HepG2 (cell line): ENCODE measurements at places on chromosomes 6 and 20.

GRCh38 chr6:128307671-128308070 lies 212.7 kb downstream of the PTPRK start:
- H3K4me1 ChIP-seq: no peaks in the 10 kb centered on the region
- H3K36me3 ChIP-seq: peaks cover 6% of the 10 kb centered on the region
- no peak overlapping the region for H3K4me3 ChIP-seq
- no peaks in the 10 kb centered on the region for H3K27me3 ChIP-seq
- no peak overlapping the region for H3K27ac ChIP-seq
- no peak for DNase-seq

DNA sequence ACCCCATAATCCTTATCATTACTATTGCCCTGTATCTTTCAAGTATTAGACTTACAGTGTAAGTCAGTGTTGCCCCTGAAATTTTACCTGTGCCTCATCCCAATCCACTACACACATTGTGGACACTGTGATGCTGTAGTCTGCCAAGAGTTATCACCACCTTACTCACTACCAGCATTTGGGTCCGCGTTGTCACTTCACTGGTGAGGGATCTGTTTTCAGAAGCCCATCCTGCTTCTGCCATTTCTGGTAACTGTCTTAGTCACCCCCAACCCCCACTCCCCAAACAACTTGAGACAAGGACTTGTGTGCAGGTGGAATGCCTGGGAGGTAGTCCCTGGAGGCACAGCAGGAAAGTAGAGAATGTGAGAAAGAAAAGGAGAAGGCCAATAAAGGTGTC lies 6.0 kb upstream of the RAB44 start:
- H3K36me3 ChIP-seq: no peaks in the 10 kb centered on the region
- no peak for DNase-seq
- peaks cover 7% of the 10 kb centered on the region for H3K4me1 ChIP-seq
- H3K4me3 ChIP-seq: no peak overlapping the region

DNA sequence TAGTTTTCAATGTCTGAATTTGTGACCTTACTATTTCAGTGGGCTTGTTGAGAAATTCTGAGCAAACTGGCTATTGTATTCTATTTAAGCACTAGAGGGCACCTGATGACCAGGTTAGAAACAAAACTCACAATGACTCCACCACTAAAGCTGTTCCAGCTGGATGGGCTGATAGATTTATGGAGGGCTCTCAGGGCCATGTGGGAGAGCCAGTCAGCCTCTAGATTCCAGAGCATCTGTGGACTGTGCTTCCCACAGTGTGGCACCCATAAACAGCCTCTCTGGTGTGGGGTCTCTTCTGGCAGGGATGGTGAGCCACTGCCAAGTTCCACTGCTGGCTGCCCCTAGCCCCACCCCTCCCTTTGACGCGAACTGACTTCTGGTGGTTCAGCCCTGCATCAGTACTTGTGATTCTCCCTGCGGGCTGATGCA lies 29.2 kb downstream of the C6orf58 start:
- no peaks in the 10 kb centered on the region for H3K4me1 ChIP-seq
- no peaks in the 10 kb centered on the region for H3K27me3 ChIP-seq
- H3K4me3 ChIP-seq: no peak overlapping the region
- DNase-seq: peak; percentile 44
- H3K27ac ChIP-seq: no peak overlapping the region

GRCh38 chr6:53397283-53397682 lies 48.5 kb upstream of the ELOVL5 start:
- H3K4me1 ChIP-seq: peaks cover 9% of the 10 kb centered on the region
- H3K4me3 ChIP-seq: no peak overlapping the region
- H3K27ac ChIP-seq: no peak overlapping the region
- no peaks in the 10 kb centered on the region for H3K27me3 ChIP-seq

- no peak overlapping the region for H3K27ac ChIP-seq
- no peak overlapping the region for H3K4me3 ChIP-seq
- no peaks in the 10 kb centered on the region for H3K36me3 ChIP-seq
- no peak for DNase-seq
Observed at GRCh38 chr6:169139179-169139971, 114.3 kb downstream of the THBS2 start.

- H3K4me3 ChIP-seq: no peak overlapping the region
- no peaks in the 10 kb centered on the region for H3K4me1 ChIP-seq
- H3K36me3 ChIP-seq: no peaks in the 10 kb centered on the region
- H3K27me3 ChIP-seq: peaks cover 58% of the 10 kb centered on the region; the same call in 2 of the 3 replicates
- no peak overlapping the region for H3K27ac ChIP-seq
Observed at GRCh38 chr20:31476643-31477215, 1.6 kb downstream of the REM1 start.

GRCh38 chr20:63165356-63166192 lies 50.4 kb downstream of the YTHDF1 start:
- no peak overlapping the region for H3K4me3 ChIP-seq
- no peaks in the 10 kb centered on the region for H3K36me3 ChIP-seq
- no peak overlapping the region for H3K27ac ChIP-seq
- peaks cover 48% of the 10 kb centered on the region for H3K27me3 ChIP-seq

DNA sequence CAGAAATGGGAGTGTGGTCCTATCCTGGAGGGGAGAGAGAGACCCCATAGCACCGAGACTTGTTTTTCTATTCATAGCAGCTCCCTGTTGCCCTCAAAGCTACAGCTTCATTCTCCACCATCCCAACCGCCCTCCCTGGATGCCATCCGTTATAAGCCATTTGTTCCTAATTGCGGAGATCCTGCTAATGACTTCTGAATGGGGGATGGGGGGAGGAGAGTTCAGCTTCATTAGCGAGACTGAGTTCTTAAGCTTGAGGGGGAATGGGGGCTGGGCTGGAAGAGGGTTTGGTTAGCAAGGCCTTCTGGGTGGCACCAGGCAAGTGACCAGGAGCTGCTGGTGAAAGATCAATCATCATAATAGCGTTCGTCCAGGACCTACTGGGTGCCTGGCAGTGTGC lies 27.1 kb downstream of the FOXP4 start:
- no peak for DNase-seq
- H3K27ac ChIP-seq: no peak overlapping the region
- no peaks in the 10 kb centered on the region for H3K27me3 ChIP-seq

DNA sequence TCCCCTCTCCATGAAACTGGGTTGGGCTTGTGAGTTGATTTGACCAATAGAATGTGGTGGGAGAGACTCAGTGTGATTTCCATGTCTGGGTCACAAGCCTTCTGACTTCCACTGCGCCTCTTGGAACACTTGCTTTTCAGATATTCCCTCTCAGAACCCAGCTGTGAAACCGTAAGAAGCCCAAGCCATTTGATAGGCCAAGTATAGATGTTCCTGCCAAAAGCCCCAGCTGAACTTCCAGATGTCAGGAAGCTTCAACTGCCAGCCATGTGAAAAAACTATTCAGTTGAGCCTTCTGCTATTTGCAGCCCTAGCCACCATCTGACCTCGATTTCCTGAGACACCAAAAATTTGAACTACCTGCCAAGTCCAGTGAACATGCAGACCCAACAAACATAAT lies 387.8 kb upstream of the GJE1 start:
- H3K27ac ChIP-seq: no peak overlapping the region
- no peak for DNase-seq
- no peaks in the 10 kb centered on the region for H3K4me1 ChIP-seq
- H3K36me3 ChIP-seq: no peaks in the 10 kb centered on the region
- H3K27me3 ChIP-seq: no peaks in the 10 kb centered on the region

- 0 out of 3 replicates have a peak, but pooled peaks cover 5% of the 10 kb centered on the region for H3K27me3 ChIP-seq
- peak; percentile 71 for DNase-seq
- H3K4me1 ChIP-seq: peaks cover 27% of the 10 kb centered on the region
- no peak overlapping the region for H3K4me3 ChIP-seq
- H3K36me3 ChIP-seq: no peaks in the 10 kb centered on the region
Observed at GRCh38 chr6:53437557-53438202, 88.9 kb upstream of the ELOVL5 start.

- no peaks in the 10 kb centered on the region for H3K4me1 ChIP-seq
- H3K4me3 ChIP-seq: no peak overlapping the region
- no peak for DNase-seq
- H3K36me3 ChIP-seq: no peaks in the 10 kb centered on the region
Observed at GRCh38 chr6:44679438-44680201, 292.1 kb downstream of the CDC5L start.

- H3K27ac ChIP-seq: no peak overlapping the region
- no peaks in the 10 kb centered on the region for H3K36me3 ChIP-seq
- no peaks in the 10 kb centered on the region for H3K4me1 ChIP-seq
- H3K4me3 ChIP-seq: no peak overlapping the region
- peaks cover 32% of the 10 kb centered on the region; the same call in 2 of the 3 replicates for H3K27me3 ChIP-seq
Observed at GRCh38 chr6:45652416-45652815, 274.7 kb upstream of the SUPT3H start.

- H3K27me3 ChIP-seq: no peaks in the 10 kb centered on the region
- H3K4me3 ChIP-seq: no peak overlapping the region
- DNase-seq: no peak
- H3K36me3 ChIP-seq: no peaks in the 10 kb centered on the region
Observed at GRCh38 chr6:56807326-56807988, 147.4 kb upstream of the BEND6 start.

DNA sequence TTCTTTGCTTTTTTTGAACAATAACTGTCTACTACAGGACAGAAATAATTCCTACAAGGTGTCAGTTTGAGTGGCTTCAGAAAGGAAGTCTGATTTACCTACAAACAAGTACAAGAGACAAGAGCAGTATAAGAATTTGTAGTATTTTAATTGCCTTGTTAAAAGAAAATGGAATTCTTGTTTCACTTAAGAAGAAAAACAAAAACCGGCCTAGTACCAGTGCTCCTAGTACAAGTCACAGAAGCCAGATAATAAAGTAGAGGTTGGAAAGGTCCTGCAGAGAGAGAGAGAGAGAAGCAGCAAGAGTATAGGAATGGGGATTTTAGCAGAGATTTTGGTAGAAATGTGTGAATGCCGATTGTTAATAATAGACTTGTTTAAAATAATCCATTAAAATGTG lies 6.4 kb downstream of the TAB2 start:
- no peak overlapping the region for H3K27ac ChIP-seq
- peaks cover 6% of the 10 kb centered on the region; the same call in 1 of the 3 replicates for H3K36me3 ChIP-seq
- H3K27me3 ChIP-seq: no peaks in the 10 kb centered on the region
- H3K4me1 ChIP-seq: peaks cover 58% of the 10 kb centered on the region
- DNase-seq: no peak

- no peaks in the 10 kb centered on the region for H3K36me3 ChIP-seq
- DNase-seq: no peak
- no peaks in the 10 kb centered on the region for H3K27me3 ChIP-seq
- H3K4me1 ChIP-seq: peaks cover 6% of the 10 kb centered on the region
Observed at GRCh38 chr6:45548657-45549515, 171.2 kb upstream of the SUPT3H start.

- DNase-seq: no peak
- H3K4me3 ChIP-seq: no peak overlapping the region
- peaks cover 9% of the 10 kb centered on the region for H3K4me1 ChIP-seq
- 0 out of 2 replicates have a peak, but pooled peaks cover 2% of the 10 kb centered on the region for H3K27me3 ChIP-seq
Observed at GRCh38 chr20:33132513-33133372, 35.2 kb upstream of the BPIFA2 start.

DNA sequence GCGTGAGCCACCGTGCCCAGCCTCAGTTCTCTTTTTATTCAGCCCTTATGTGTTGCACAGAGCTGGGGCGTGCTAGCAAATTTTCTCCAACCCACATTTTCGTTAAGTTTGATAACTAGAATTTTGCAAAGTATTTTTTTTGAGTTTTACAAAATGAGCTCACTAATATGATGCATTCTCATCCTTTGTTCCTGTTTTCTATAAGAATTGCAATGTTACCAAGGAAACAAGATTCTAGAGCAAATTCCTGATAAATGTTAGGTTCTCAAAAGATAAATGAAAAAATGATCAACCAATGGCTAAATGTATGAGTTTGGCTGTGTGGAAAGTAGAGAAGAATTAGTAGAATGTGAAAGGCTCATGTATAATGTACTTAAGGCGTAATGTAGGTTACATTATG lies 529.8 kb downstream of the MAFB start:
- no peaks in the 10 kb centered on the region for H3K4me1 ChIP-seq
- no peaks in the 10 kb centered on the region for H3K36me3 ChIP-seq
- no peak overlapping the region for H3K4me3 ChIP-seq
- H3K27ac ChIP-seq: no peak overlapping the region
- no peak for DNase-seq

- DNase-seq: no peak
- no peak overlapping the region for H3K4me3 ChIP-seq
- peaks cover 25% of the 10 kb centered on the region for H3K4me1 ChIP-seq
- H3K27ac ChIP-seq: no peak overlapping the region
Observed at GRCh38 chr6:75755704-75756103, 6.7 kb downstream of the MYO6 start.

GRCh38 chr6:7546020-7546369 lies 4.5 kb downstream of the DSP start:
- H3K4me1 ChIP-seq: peaks cover 68% of the 10 kb centered on the region
- H3K27me3 ChIP-seq: peaks cover 3% of the 10 kb centered on the region; the same call in 1 of the 3 replicates
- H3K4me3 ChIP-seq: peak overlapping the region; percentile 94
- peak overlapping the region; percentile 90 for H3K27ac ChIP-seq
- no peak for DNase-seq
- peaks cover 14% of the 10 kb centered on the region; the same call in 1 of the 3 replicates for H3K36me3 ChIP-seq

GRCh38 chr6:68967549-68968300 lies 332.6 kb downstream of the ADGRB3 start:
- H3K4me1 ChIP-seq: no peaks in the 10 kb centered on the region
- no peak overlapping the region for H3K27ac ChIP-seq
- H3K4me3 ChIP-seq: no peak overlapping the region
- no peaks in the 10 kb centered on the region for H3K27me3 ChIP-seq
- H3K36me3 ChIP-seq: no peaks in the 10 kb centered on the region
- DNase-seq: peak; percentile 50

DNA sequence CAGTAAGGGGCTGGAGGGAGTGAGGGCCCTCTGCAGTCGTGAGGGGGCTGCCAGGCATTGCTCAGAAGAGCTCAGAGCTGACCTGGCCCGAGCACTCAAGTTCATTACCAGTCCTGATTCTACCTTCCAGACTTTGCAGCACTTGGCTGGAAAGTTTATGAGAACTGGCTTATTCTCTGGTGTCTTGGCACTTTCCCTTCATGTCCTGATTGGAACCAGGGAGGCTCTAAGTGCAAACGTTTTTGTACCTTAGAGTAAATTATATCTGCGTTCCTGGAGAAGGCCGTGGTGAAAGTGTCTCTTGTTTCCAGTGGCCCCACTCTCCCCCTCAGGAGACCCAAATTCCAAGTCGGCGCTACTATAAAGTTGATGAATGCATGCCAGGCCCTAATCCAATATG lies 402.3 kb downstream of the CDC5L start:
- DNase-seq: no peak
- H3K27me3 ChIP-seq: peaks cover 2% of the 10 kb centered on the region; the same call in 1 of the 2 replicates
- no peaks in the 10 kb centered on the region for H3K36me3 ChIP-seq
- H3K4me3 ChIP-seq: no peak overlapping the region

- H3K27ac ChIP-seq: no peak overlapping the region
- H3K27me3 ChIP-seq: no peaks in the 10 kb centered on the region; the same call in 1 of the 2 replicates
- H3K36me3 ChIP-seq: no peaks in the 10 kb centered on the region
- H3K4me3 ChIP-seq: no peak overlapping the region
- DNase-seq: no peak
Observed at GRCh38 chr6:73085443-73085871, 139.8 kb downstream of the KHDC1L start.

- H3K4me1 ChIP-seq: no peaks in the 10 kb centered on the region
- no peak for DNase-seq
- no peak overlapping the region for H3K27ac ChIP-seq
- no peaks in the 10 kb centered on the region for H3K36me3 ChIP-seq
- no peak overlapping the region for H3K4me3 ChIP-seq
- no peaks in the 10 kb centered on the region for H3K27me3 ChIP-seq
Observed at GRCh38 chr6:125259354-125259736, 42.4 kb downstream of the HDDC2 start.

GRCh38 chr20:40679184-40679583 lies 9.9 kb downstream of the MAFB start:
- no peak overlapping the region for H3K27ac ChIP-seq
- DNase-seq: no peak
- peaks cover 39% of the 10 kb centered on the region for H3K4me1 ChIP-seq
- no peaks in the 10 kb centered on the region for H3K36me3 ChIP-seq
- peaks cover 5% of the 10 kb centered on the region; the same call in 1 of the 2 replicates for H3K27me3 ChIP-seq
- H3K4me3 ChIP-seq: no peak overlapping the region

- H3K4me3 ChIP-seq: peak overlapping the region; percentile 99
- no peaks in the 10 kb centered on the region for H3K27me3 ChIP-seq
- peak overlapping the region; percentile 91 for H3K27ac ChIP-seq
- peaks cover 46% of the 10 kb centered on the region for H3K4me1 ChIP-seq
Observed at GRCh38 chr6:37171970-37172812, 2.2 kb downstream of the PIM1 start.
